ENCODE measurements at places on chromosomes 13 and 19. TPM values are rescaled to one million over a fixed set of nuclear protein-coding genes. Genes with fewer than 3 reads are reported as not detected.

Gene NALCN
- total RNA-seq: not detected

Gene NDUFA11
- total RNA-seq: 662 TPM

Gene MYO9B
- total RNA-seq: 24.4 TPM

- no peak for DNase-seq
These were observed 5.2 kb upstream of the OPA3 start for GRCh38 chr19:45589768-45590167.

DNA sequence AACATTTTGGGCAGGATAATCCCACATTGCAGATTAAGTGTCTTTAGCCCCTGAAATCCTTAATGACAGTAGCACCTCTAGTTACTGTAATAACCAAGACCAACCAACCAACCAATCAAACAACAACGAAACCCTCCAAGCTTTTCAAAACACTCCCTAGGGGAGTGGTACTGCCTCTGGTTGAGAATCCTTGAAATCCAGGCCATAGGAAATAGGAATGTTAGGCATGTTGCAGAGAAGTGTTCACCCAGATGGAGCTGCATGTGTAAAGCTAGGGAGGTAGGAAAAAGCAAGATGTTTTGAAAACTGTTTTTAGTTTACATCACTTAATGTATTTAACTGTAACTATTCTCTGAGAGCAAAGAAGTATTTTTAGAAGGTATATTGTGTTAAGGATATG is 4.5 kb downstream of the LACC1 start:
- DNase-seq: no peak

DNA sequence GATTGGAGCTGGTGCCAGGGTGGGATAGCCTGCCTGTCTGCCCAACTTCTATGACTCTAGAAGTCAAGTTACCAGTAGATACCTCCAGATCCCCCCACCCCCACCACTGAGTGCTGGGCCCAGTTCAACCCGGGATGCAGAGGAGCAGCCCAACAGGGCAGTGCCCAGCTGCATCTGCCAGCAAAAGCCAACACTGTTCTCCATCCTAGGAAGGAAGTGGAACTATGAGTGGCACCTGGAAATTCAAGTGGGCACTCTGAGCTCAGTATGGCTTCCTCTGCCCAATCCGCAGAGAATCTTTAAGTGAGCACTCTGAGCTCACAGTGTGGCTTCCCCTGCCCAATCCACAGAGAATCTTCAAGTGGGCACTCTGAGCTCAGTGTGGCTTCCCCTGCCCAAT is 14.2 kb downstream of the TUBGCP3 start:
- no peak for DNase-seq

GRCh38 chr19:41795031-41795461 is 1.3 kb upstream of the CEACAM3 start:
- DNase-seq: peak; percentile 25

GRCh38 chr19:49428547-49429451 is 3.6 kb downstream of the GFY start:
- DNase-seq: no peak

DNA sequence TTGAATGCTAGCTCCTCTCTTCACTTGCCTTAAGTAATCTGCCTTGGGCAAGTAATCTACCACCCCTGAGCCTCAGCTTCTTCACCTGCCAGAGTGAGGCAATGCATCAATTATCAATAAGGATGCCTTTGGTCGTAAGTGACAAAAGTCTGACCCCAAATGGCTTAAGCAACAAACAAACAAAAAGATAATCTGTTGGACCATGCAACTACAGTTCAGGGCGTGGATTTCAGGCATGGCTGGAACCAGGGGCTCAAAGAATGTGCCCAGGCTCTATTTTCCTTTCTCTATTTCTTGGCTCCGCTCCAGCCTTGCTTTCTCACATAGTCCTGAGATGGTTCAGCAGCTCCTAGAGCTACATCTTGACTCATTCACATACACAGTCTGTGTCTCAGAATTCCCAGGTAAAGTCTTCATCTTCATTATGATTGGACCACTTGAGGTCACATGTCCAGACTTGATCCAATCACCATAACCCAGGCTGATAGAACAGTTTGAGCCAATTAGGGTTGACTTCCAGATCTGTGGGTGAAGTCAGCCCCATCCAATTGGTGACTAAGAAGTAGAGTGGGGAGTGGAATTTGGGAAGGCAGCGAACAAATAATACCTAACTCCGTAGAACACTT is 29.6 kb downstream of the ACSBG2 start:
- no peak for DNase-seq

Measured in G401 (cell line).